Aorta (tissue), 5 donors: ENCODE measurements at places on chromosomes 11 and 22. TPM values are rescaled to one million over a fixed set of nuclear protein-coding genes. Genes with fewer than 3 reads are reported as not detected.

KCNJ5 gene
- 3.5 TPM for total RNA-seq

MMP27 gene
- not detected for total RNA-seq

INPP5J gene
- 2.4 TPM for total RNA-seq

CRYBA4 gene
- not detected for total RNA-seq

C11orf87 gene
- total RNA-seq: not detected

SLC5A1 gene
- total RNA-seq: not detected

DNA sequence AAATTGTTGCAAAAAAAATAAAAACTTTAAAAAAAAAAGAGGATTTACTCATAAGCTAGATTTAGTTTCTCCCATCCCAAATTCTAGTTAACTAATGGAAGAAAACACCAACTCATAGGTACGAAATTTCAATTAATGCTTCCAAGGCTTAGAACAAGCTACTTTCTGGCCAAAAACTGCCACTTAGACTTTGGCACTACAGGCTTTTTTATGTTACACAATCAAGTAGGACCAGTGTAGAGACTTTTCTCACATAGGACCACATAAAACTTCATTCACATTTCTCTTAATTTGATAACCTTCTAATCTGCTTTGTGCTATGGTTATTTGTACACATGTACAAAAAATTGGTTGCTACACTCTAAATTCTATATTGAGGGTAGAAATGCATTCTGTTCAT lies 3.1 kb downstream of the ST13 start:
- DNase-seq: no peak

DNA sequence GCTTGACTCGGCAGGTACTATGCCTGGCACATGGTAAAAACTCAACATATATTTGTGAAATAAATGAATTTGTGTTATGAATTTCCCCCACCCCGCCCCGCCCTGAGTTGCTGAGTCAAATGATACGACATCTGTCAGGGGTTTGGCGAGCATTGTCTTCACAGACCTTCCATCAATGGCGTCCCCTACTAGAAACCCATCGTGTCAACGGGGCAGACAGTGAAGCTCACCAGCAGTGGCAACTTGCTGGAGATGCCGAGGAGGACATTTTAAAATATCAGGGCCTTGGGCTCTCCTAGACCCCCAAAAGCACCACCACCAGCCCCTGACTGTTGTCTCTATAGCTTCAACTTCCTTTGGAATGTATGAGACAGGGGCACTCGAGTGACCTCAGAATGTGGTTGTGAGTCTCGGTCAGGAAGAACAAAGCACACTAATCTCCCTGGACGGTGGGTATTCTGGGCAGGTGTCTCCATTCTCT lies 761 bp upstream of the NXF1 start:
- DNase-seq: no peak

DNA sequence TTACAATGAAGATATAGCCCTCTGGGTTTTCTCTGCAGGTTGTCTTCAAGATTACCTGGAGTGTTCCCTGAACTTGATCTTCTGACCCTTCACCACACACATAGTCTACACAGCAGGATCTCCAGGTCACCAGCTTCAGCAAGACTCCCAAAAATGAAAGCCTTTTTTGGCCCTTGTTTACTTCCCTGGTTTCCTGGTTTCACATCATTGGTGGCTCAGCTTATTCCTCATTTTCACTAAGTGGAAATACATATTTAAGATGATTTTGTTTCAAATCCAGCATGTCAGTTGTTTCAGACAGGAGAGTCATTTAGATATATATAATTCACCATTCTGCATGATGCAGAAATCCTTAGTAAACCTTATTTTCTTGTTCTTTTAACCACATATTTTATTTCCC lies 41.6 kb upstream of the MPEG1 start:
- DNase-seq: no peak

- peak; percentile 66 for DNase-seq
These were observed 9.4 kb upstream of the FBLN1 start for GRCh38 chr22:45493286-45493771.

GRCh38 chr11:65471447-65471891 lies 27.4 kb upstream of the MALAT1 start:
- DNase-seq: peak; percentile 84

GRCh38 chr11:64036087-64037026 lies 626 bp downstream of the FLRT1 start:
- DNase-seq: no peak

- DNase-seq: no peak
These were observed 569.0 kb downstream of the KCNA4 start for GRCh38 chr11:29447821-29448220.

GRCh38 chr11:19598456-19598855 lies 114.2 kb upstream of the NAV2 start:
- no peak for DNase-seq

GRCh38 chr11:61507012-61507768 lies 1.4 kb upstream of the LRRC10B start:
- no peak for DNase-seq

DNA sequence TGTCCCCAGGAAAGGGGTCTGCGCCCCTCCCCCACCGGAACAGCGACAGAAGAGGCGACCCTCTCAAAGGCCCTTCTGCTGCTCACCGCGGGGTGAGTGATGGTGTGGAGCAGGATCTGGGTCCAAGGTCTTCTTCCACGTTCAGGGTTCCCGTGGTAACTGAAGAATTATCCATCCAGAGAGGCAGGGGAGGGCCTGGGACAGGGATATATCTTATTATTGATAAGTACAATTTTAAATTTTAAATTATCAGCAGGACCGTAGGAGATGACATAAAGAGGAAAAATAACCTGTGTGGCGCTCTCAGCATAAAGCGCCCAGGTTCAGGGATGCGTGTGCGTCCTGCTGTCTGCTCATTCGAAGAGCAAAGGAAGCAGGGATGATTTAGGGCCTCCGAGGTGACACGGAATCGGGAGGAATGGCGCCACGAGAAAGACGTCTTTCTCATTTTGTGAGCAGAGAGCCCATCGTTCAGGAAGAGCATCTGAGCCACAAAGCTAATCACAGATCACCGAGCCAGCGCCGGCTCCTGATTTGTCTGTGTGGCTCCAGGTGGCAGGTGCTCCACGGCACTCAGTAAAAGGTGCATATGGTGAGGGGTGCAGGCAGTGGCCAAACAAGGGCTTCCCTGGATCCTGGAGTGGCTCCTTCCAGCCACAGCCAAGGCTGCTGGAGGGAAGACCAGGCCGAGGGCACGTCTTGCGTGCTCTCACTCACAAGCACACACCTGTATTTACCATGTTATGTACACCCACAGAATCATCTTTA lies 19.3 kb downstream of the KRTAP5-5 start:
- DNase-seq: peak; percentile 65
